Epithelial cell of proximal tubule (primary cell): ENCODE measurements at places on chromosomes 4 and X. TPM values are rescaled to one million over a fixed set of nuclear protein-coding genes. Genes with fewer than 3 reads are reported as not detected.

Gene NDST3
- 1.4 TPM in 1 of 2 replicates, not detected in the other for total RNA-seq

Gene LRP2BP
- total RNA-seq: 0.06 and 0.14 TPM in 2 replicates

Gene RNF212
- total RNA-seq: 3.5 and 8.1 TPM in 2 replicates

Gene F8A2
- total RNA-seq: not detected in 2 replicates

Gene IL1RAPL1
- not detected in 2 replicates for total RNA-seq

DNA sequence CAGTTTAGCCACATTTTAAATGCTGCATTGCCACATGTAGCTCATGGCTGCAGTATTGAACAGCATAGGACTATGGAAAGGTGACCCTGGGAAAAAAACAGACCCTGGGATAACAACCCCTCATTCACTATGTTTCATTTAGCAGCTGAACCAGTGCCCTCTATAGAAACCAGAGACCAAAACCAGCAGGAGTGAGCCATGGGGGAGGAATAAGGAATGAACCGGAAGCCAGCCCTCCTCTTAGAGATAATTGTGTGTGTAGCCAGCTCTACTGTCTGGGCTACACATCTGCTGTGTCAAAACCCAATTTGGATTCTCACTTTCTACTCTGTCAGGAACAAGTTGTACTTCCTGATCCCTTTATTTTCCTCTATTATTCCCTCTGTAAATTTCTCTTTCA is 158.5 kb upstream of the S100G start:
- no peak for DNase-seq

- peak; percentile 35 for DNase-seq
Observed at GRCh38 chrX:39261446-39262147, 460.3 kb downstream of the MID1IP1 start.

- DNase-seq: no peak
Observed at GRCh38 chr4:907691-908425, 24.3 kb downstream of the GAK start.

DNA sequence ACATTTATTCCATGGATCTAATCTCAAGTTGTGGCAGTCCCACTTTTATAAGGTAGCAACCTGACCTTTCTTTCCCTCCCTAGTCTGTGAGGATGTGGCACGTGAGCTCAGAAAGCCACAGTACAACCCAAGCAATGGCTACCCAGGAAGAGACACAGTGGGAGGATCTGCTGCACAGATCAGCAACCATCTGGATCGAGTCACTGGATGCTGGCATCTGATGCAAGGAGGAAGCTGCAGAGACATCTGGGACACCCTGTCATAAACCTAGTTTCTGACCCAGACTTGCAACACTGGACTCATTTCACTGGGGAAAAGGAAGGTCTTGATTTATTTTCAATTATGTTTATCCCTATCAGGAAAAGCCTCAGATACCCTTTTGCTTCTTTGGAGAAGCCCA is 327.1 kb downstream of the PAPSS1 start:
- no peak for DNase-seq

- DNase-seq: no peak
Observed at GRCh38 chr4:26289401-26289800, 31.4 kb upstream of the RBPJ start.

DNA sequence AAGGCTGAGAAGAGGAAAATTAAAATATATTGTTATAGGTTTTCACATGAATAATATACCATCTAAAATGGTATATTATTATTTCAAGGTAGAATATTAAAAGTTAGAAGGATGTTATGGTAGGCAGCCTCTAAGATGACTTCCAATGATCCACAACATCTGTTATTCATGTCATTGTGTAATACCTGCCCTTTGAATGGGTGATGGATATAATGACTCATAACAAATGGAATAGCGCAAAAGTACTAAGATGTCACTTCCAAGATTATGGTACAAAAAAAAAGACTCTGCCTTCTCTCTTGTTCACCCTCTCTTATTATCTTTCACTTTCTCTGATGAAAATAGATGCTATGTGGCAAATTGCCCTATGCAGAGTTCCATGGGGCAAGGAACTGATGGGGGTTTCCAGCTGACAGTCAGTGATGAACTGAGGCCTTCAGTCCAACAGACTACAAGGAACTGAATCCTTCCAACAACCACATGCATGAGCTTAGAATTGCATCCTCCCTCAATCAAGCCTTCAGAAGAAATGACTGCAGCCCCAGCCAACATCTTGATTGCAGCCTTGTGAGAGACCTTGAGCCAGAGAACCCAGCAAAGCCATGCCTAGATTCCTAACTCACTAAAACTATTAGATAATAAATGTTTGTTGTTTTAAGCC is 57.7 kb downstream of the HS6ST2 start:
- no peak for DNase-seq

DNA sequence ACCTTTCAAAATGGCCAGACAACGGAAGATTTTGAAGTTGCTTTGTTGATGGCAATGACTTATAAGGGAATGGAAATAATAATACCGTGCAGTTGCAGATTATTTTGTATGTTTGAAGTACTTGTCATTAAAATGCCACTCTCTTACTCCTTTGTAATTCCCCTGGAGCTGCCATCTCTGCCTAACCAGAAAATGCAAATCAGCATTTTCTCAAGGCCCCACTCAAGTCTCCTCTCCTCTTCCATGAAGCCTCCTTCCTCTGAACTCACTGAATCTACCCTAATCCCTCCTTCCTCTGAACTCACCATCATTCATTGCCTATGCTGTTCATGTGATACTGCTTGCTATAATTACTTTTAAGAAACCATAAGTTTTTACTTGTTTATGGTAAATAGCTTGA is 60.2 kb upstream of the RBPJ start:
- DNase-seq: no peak

DNA sequence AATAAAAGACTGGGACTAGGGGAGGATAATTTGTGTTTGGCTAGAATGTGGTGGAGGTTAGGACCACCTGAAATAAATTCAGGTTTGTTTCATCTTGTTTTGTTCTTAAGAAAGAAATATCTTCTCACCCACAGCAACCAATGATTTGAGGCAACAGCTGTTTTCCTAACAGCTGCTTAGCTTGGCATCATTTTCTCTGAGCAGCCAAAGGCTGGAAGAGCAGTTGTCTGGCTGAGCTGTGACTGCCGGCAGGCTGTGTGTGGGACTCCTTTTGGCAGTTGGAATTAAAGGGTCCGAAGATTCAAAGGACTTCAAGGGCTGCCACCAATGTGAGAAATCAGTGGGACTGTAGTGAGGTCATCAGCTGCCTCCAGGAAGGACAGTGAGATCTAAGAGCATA is 5.0 kb downstream of the TRIM75 start:
- DNase-seq: no peak

GRCh38 chr4:187493661-187494060 is 501.9 kb upstream of the ZFP42 start:
- DNase-seq: no peak
